Daoy (cell line): ENCODE measurements at places on chromosomes 2 and 18. TPM values are rescaled to one million over a fixed set of nuclear protein-coding genes. Genes with fewer than 3 reads are reported as not detected.

Gene ANO7
- 0.69 TPM in 1 of 2 replicates, not detected in the other for total RNA-seq

Gene MPP4
- total RNA-seq: 7.8 and 9.3 TPM in 2 replicates

Gene SLC8A1
- total RNA-seq: 5.3 and 9.0 TPM in 2 replicates

Gene LYPD1
- total RNA-seq: 130 and 153 TPM in 2 replicates

Gene NPAS2
- total RNA-seq: 11.4 and 14.8 TPM in 2 replicates

Gene CABYR
- 1.4 and 3.1 TPM in 2 replicates for total RNA-seq

Gene NRBP1
- 126 and 134 TPM in 2 replicates for total RNA-seq

Gene CIB4
- not detected in 2 replicates for total RNA-seq

Gene GRHL1
- total RNA-seq: 2.2 TPM in 2 replicates

Gene CHAC2
- 17.2 and 26.6 TPM in 2 replicates for total RNA-seq
